ENCODE measurements at places on chromosomes 5 and 9.

- DNase-seq = no peak
Observed at GRCh38 chr9:112819635-112820496, 69.3 kb downstream of the SNX30 start.

- DNase-seq = no peak
Observed at GRCh38 chr9:35374910-35375309, 115.0 kb upstream of the RUSC2 start.

- no peak for DNase-seq
Observed at GRCh38 chr5:17847286-17847685, 213.0 kb downstream of the TAF11L14 start.

DNA sequence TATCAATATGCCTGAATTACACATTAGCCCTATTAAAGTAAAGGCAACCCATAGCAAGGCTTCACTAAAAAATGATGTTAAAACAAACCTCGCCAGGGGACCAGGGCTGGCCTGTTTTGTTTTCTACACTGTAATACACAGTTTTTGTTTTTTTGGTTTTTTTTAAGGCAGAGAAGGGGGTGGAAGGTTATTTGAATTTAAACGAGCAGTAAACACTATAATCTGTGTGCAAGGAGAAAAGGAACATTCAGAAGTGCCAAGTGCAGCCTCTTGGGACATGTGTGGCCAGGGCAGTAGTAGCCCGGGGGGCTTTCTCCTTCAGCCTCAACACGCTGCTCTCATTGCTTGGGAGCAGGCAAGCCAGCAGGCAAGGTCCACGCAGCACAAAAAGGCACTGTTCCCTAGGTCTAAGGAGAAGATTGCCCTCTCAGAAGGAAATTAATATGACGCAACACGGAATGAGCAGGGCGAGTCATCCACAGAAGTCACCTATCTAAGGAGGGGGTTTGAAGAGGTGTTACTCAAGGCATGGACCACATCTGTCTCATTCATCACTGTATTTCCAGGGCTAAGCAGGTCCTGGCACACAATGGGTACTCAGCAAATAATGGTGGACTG, 16.2 kb downstream of the SIL1 start:
- no peak for DNase-seq

DNA sequence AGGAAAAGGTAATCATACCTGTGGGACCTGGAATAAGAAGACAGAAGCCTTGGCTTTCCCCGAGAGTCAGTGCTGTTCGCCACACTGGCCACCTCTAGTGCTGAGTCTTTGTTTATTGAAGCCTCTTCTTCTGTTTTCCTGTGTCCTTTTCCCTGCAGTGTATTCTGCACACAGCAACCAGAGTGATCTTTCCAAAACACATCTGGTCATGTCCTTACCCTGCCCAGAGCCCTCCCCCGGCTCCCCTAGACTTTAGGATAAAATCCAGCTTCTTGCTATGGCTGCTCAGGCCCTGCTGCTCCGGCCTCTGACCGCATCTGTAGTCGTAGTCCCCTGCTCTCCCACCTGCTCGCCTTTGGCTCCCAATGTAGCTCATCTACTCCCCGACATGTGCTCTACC, 28.3 kb downstream of the GALNT10 start:
- no peak for DNase-seq
